ENCODE measurements at places on chromosomes 5 and 9.

DNA sequence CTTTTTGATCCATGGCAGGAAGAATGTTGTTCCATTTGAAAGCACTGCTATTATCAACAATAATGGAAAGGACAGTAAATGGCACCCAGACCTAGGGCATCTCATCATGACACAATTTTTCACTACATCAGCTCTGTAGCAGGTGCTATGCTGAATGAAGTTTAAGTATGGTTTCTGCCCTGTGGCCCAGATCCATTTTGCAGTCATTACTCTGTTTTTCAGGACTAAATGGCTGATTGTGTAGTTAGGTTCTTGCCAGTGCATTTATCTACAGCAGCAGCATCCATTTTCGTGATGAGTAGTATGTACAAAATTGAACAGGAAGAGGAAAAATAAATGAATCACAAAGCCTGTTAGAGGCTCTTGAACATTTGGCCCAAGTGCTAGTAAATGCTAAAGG lies 270.5 kb upstream of the CD180 start:
- DNase-seq = no peak

DNA sequence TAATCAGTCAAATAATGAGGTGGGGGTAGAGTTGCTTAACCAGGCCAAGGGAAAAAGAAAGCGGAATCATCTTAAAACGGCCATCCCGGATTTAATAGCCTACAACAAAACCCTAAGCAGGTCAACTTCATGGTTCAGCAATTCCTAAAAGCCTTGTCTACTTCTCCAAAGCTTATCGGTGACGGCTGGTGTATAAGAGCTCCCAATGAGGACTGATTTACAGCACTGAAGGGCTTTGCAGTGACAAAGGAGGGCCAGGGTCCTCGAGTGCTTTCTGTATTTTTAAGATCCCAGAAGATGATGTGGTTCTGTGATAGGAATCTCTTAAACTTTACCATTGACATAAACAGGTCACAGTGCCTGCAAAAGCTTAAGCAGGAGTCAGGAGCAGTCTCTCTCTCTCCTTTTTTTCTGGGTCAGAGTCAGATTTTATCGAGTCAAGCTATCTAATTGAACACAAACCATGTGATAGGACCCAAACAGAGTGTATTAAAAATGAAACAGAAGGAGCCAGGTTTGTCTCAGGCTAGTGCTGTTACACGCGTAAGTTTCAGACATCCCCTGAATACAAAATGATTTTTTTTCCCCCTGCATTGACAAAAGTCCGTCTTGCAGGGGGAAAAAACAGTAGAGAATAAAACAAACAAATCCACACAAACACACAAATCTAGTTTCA lies 663.6 kb upstream of the ZNF608 start:
- DNase-seq = peak; percentile 82

DNA sequence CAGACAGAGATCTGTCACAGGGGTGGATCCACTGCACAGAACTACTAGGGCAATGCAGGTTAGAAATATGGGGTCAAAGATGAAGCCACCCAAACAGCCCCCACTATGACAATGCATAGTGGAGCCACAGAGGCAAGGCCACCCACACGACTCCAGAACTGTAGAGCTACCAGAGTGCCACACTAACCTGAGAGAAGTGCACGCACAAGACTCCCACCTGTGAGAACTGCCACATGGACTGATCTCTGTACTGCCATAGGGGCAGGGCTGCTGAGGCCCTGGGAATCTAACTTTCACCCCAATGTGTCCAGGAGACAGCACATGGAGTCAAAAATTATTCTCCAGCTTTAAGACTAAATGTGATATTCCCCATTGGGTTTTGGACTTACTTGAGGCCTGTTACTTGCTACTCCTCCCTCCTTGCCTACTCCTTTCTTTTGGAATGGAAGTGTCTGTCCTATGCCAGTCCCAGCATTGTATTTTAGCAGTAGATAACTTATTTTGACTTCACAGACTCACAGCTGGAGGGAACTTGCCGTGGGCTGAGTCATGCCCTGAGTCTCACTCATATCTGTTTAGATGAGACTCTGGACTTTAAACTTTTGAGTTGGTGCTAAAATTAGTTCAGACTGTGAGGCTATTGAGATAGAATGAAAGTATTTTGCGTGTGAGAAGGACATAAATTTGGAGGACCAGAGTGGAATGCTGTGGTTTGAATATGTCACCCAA lies 853.3 kb downstream of the MAT2B start:
- no peak for DNase-seq

DNA sequence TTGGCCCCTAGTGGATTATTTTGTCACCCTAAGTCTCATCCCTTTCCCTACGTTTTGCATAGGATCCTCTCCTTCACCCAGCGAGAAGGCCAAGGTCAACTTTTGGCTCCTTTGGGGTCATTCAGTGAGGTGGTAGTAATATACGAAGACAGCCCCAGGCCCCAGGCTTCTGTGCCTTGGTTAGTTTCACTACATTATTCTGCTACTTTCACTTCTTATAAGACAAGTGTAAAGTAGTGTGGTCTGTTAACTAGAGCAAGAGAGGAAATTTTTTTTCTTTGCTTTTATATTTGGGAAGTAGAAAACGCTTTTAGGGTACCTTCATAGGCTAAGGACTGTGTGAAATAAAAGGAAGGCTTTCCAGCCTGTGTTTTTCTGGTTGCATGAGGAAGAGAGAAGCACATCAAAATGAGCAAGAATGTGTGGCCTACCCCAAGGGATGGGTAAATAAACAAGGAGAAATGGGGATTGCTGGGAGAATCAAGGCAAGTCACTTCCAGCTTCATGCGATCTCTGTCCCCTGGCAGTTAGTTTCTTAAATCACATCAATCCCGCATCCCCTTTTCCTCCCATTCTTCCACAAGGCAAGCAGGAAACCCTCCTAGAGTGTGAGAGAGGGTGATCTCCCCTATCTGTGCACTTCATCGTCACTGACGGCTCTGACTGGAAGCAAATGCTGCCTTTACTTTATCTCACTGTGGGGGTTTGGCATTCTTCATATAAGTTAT lies 677.0 kb upstream of the WWC1 start:
- DNase-seq = no peak

- DNase-seq = no peak
Observed at GRCh38 chr5:150734579-150735384, 24.0 kb downstream of the DCTN4 start.

- DNase-seq = no peak
Observed at GRCh38 chr5:174935854-174936474, 211.6 kb downstream of the MSX2 start.

- DNase-seq = no peak
Observed at GRCh38 chr5:34486849-34487158, 169.3 kb upstream of the RAI14 start.

DNA sequence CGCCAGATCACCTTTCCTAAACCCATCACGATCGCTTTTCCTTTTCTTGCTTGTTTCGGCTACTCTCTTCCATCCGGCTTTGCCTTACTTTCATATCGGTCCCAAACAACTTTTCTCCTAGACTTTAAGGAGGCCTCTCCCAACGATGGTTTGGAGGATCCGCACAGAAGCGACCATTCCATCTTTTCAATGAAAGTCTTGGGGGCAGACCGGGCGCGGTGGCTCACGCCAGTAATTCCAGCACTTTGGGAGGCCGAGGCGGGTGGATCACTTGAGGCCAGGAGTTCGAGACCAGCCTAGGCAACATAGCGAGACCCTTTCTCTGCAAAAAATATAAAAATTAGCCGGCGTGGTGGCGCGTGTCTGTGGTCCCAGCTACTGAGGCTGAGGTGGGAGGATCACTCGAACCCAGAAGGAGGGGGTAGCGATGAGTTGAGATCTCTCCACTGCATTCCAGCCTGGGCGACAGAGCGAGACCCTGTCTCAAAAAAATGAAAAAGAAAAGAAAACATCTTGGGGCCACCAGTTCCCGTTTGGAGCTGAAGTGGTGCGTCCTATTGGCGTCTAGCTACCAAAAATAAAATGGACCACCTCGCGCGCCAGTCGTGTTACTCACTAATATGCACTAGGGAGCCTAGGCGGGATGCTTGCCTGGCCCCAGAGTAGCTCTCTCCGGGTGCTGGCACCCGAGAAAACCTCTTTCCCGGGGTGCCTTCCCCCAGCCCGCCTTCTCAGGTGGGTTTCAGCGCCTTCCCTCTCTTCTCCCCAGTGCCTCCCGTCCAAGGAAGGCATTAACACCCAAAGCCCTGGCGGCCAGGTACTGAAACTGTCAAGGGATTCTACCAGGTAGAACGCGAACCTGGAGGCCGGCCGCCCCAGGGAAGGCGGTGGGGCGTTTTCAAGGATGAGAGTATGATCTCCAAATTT lies 800 bp upstream of the AP3B1 start:
- no peak for DNase-seq

- DNase-seq = no peak
Observed at GRCh38 chr5:149448831-149449714, 70.0 kb upstream of the IL17B start.

DNA sequence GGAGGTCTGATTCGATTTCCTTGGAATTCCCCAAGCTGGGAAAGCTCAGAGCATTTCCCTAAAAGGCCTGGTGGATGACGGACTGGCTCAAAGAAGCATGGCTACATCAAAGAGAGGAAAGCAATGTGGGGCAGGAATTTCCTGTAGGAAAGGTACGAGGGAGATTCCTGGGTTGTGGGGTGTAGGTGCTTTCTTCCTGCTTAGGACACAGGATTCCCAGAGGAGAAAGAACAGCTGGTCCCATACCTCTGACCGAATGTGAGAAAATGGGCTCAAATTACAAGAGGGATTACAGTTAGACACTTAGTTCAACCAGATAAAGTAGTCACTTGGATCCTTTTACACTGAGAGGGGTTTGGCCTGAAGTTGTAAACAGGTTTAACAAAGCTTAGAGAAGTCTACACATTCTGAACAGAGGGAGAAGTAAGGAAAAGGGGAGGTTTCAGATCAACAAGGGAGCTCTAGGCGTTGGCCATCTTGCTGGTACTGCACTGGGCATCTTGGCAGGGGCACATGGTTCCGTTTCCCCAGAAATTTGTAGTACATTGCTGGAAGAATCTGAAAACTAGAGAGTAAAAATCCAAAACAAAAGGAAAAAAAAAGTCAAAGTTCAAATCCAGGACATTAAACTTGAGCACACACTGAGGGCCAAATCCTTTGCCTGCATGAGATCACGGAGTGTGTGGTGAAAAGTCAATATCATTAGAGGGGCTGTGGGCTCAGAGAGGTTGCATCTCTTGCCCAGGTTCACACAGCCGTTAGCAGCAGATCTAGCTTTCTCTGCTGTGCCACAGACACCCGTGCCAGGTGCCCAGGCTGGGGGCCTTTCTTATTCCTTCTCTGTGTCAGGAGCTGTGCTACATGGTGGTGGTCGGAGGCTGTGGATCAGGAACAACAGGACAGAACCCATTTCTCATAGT lies 171.3 kb downstream of the RGS3 start:
- no peak for DNase-seq

DNA sequence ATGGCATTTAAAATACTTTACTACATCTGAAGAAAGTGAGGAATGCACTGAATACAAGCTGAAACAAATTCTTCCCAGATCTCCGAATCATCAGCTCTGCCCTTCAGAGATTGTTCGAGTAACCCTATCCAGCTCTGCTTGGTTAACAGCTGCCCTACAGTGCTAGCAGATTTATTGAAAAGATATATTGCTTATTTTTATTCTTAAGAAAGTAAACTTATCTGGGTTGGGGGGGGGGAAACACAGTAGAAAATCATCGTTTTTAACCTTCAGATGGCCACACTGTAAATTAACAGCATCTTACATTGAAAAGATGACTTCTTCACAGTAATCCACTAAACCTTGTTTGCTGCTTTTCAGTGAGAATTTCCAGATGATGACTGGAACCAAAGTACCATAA lies 210.8 kb downstream of the NFIB start:
- no peak for DNase-seq

DNA sequence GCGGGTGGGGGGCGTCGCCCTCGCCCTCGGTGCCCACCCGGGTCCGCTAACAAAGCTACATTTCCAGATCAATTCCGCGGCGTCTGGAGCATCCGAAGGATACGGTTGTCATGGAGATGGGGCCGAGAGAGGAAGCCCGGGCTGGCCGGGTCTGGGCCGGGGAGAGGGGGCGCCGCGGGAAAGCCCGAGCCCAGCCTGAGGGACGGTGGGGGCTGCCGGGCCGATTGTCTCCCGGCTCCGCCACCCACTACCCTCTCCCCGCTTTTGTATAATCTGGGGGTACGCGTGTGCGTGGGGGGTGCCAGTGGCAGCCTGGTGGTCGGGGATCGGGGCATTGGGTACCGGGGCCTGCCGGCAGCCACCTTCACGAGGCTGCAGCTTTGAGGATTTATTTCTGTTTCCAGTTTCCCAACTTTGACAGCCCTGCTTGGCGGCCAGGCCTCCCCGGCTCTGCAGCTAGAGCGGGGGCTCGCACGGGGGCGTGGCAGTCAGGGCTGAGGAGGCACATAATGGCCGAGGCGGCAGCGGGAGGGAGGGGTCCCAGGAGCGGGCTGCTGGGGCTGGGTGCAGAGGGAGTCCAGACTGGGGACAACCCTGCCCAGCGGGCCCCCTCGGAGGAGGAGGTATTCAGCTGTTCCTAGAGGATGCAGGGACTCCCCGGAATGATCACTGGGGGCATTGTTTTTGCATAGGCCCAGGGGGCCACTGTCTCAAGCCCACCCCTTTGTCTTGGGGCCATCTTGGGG lies 626 bp downstream of the PSD2 start:
- no peak for DNase-seq

GRCh38 chr9:36486933-36487481 lies 85.7 kb upstream of the MELK start:
- DNase-seq = no peak

DNA sequence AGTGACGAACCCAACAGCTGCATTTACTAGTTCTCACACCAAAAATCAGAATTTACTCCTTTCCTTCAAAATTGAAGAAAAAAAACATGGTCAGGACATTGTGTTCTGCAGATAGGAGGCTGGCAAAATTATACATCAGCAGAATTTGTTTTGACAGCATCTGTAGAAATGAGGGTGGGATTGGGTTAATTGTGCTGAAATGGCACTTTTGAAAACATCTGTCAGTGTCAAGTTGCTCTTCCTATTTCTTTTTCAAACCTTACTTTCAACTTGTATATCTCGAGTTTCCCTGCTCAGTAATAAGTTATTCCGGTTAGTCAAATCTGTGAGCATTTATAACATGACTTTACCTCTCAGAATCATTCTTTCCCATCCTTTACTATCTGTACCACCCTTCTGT lies 19.8 kb downstream of the WDR36 start:
- no peak for DNase-seq

Measured in NCI-H187 treated with DMSO at 0.1 percent for 48 hours (cell line).